ENCODE measurements at places on chromosomes 5 and 9.

- no peak for DNase-seq
Measured at GRCh38 chr9:109887079-109887478, 107.1 kb downstream of the PALM2AKAP2 start.

DNA sequence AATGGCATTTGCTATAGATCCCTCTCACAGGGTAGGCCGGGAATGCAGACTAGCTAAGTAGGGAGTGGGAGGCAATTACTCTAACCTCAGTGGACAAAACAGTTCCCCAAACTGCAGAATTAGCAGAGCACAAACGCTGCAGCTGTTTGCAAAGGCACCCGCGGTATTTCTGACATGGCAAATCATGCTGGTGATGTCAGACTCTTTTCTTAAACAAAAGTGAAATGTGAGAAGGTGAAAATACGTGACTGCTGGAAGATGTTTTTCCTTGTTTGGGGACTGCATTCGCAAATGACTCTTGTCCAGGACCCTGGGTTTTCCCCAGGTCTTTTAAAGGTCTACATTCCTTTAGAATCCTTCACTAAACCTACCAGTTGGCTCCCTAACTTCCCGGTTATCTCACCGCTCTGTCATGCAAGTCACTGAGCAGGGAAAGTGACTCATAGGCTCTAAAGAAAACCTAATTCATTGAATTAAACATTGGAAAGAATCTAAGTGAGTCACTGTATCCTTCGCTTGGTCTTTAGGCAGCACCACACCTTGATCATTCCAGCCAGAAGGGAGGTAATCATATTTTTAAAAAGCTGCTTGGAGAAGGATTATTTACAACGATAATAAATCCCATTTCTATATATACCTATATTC lies 91.5 kb upstream of the DNAH5 start:
- DNase-seq: peak; percentile 52

- DNase-seq: no peak
Measured at GRCh38 chr9:35687306-35687705, 2.4 kb downstream of the TPM2 start.

DNA sequence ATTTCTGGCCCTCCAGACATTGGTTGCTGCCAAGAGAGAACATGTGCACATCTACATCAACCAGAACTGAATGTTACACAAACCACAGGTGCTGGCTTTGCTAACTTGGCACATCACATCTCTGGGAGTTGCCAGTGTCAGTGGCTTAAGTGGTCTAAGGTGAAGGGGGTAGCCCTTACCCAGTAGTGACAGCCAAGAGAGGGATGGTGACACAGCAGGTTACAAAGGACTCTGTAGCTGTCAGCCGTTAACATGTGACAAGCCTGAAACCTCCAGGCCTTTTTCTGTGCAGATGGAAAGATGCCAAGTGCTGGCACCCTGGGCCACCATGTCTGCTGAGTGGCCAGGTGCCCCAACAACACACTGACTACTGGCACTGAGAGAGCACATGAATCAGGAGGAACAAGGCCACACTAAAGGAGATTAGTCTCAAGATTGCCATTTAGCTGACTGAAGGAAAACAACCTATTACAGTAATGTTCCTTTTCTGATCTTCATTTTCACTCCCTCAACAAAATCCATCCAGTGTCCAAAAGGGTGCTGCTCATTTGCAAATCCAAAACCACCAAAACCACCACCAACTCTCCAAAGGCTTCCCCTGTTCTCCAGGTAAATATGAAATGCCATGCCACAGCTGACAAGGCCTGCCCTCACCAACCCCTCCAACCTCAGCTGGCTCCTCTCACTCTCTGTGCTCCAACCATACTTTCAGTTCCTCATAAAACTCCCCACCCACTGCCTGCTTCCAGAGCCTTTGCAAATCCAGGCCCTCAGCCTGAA lies 20.2 kb downstream of the SIL1 start:
- DNase-seq: peak; percentile 57

GRCh38 chr5:44769200-44769876 lies 39.4 kb upstream of the MRPS30 start:
- DNase-seq: no peak

GRCh38 chr9:87147839-87148238 lies 200.5 kb upstream of the GAS1 start:
- no peak for DNase-seq

DNA sequence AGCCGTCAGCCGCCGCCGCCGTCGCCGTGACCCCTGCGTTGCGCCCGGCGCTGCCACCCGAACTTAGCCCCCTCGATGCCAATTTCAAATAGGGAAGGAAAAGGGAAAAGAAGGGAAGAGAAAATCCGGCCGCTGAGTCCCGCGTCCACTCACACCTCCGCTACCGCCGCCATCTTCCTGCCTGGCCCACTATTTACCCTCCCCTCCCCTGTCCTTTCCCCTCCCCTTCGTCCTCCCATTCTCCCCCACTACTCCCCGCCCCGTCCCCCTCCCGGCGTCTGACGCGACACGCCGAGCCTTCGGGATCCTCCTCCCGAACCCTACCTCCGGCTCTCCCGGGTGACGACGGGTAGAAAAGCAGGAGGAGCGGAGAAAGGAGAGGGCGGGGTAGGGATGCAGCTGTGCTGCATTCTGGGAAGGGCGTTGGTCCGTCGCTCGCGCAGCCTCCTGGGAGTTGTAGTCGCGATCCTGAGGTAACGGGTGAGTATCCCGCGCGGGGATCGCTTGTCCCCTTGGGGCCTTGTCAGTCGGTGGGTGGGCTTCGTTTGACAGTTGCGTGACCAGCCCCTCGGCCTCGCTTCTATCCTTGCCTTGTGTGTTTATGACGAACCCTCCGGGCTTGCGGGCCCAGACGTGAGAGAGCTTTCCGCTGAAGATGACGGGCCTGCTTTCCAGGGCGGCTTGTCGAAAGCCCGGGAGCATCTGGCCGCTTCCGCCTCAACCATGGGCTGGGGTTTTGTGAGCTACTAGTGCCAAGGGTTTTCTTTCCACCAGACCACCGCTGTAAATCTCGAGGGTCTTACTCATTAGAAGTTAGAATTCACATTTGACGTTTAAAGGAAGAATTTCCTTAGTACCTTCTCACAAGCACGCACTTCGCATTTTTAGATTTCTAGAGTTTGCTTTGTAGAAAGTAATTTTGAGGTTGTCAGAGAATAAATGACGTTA lies at the start of the genes CERT1 and POLK:
CERT1 (minus strand) TSS at position 195 of the 948 bp plus-strand sequence. CDS start 422 bp downstream, outside the sequence.
POLK (plus strand) TSS at position 457 of the 948 bp plus-strand sequence.
- peak; percentile 98 for DNase-seq

GRCh38 chr5:96968614-96969013 lies 32.7 kb downstream of the LNPEP start:
- no peak for DNase-seq

- DNase-seq: peak; percentile 78
Measured at GRCh38 chr5:665956-666711, 27.0 kb downstream of the TPPP start.

- no peak for DNase-seq
Measured at GRCh38 chr5:168469816-168470215, 16.5 kb upstream of the RARS1 start.

DNA sequence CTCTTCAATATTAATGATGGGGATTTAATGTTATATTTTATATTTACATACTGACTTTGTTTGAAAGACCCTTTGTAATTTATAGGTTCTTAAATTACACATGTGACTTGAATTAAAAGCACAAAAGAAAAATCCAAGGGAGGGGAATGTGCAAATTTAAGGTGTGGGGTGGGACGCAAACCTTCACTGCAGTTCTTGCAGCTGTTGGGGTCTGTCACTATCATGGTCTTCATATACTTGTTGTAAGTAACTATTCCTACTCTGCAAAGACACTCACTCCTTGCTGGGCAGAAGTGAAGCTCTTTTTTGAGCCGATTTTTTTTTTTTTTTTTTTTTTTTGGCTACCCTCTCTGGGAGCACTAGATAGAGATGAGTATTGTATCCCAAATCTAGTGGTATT lies 505.3 kb downstream of the ARHGEF28 start:
- no peak for DNase-seq
